ENCODE measurements at places on chromosomes 5 and 9.

DNA sequence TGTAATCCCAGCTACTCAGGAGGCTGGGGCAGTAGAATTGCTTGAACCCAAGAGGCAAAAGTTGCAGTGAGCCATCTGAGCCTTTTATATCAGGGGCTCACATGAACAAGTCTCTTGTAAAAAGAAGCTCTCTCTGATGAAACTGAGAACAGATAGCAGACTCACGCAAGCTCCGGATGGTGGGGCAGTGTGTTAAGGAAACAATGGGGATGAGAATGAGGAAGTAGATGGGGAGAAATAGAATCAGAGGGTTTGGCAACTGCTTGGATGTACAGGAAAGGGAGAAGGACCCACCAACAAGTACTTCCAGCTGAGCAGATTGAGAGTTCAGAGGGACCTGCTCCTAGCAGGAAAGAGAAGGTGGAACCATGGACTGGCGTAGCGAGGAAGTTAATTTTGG lies 18.6 kb downstream of the TMEM252 start:
- DNase-seq = no peak

- DNase-seq = no peak
Observed at GRCh38 chr5:1176473-1177391, 24.7 kb upstream of the SLC6A19 start.

- DNase-seq = no peak
Observed at GRCh38 chr5:133458435-133458834, 153.9 kb downstream of the FSTL4 start.

GRCh38 chr9:34375901-34376595 lies 650 bp downstream of the MYORG start:
- peak; percentile 17 for DNase-seq

DNA sequence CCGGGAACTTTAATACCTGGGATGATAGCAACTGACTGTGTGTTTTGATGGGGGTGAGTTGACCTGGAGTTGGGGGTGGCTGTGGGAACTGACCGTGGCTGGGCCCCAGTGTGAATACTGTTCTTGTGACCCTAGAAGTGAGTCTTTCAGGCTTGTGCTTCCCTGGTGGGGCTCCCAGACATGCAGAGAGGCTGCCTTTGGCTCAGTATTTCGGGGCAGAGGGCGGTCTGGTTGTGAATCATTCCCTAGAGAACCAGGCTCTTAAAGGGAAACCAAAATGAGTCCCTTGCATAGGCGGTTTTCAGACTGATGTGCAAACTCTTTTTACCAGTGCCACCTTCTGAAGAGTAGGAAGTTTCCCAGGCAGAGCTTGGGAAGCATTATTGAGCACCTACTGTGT lies 132.1 kb downstream of the MACROH2A1 start:
- DNase-seq = no peak
